HCEC 1CT (cell line): ENCODE measurements at places on chromosomes 5 and 9.

DNA sequence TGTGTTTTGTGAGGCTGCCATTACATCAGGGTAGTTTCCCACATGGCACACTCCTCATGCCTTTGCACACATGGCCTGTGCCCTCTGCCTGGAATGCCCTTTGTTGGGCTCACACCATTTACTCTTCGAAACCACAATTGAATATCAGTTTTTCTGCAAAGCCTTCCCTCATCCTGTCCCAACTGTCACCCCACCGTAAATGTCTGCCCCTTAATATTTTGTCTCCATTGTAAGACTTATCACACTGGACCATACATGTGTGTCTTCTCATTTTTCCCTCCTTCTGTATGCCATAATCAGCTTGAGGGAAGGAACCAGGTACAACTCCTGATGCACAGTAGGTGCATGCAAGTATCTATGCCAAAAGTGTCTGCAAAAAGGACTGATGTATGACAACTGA is 62.7 kb upstream of the TMEM252 start:
- no peak for DNase-seq

- no peak for DNase-seq
These were observed 70.3 kb upstream of the LHFPL2 start for GRCh38 chr5:78718824-78719223.

- DNase-seq: peak; percentile 80
These were observed 3.9 kb downstream of the STC2 start for GRCh38 chr5:173324115-173325001.

DNA sequence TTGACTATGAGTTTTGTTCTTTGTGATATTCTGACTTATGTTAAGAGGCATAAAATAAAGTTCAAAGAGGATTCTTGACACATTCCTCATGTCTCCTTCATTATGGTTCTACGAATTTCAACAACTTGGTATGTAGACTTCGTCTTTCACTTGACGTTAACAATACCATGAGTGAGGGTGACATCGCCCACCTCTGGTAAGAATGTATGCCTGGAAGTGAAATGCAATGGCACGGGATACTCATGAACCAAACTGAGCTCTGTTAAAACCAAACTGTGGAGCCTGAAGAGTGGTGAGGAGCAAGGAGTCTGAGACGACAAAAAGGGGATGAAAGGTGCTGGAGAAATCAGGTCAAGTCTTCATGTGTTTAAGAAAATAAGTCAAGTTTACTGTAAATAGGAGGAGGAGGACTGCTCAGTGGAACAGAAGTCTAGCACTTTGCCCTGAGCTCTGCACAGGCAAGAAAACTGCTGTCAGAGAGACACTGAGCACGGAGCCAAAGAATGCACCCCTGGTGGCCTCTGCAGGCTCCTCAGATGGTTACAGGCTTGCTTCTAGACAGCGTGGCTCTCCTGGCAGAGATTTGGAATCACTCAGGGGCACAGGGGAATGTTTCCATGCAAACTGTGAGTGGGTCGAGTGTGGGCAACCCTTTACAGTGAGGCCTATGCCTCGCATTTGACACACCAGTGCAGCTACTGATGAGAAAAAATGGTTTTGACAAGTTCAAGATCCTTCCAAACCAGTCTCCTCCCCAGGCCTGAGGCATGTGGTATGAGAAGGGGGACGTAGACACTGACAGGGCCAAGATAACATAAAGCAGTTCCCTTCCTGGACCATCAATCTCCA is 470.1 kb downstream of the IRX1 start:
- no peak for DNase-seq

GRCh38 chr9:122841501-122841900 is 13.1 kb upstream of the PDCL start:
- DNase-seq: no peak

DNA sequence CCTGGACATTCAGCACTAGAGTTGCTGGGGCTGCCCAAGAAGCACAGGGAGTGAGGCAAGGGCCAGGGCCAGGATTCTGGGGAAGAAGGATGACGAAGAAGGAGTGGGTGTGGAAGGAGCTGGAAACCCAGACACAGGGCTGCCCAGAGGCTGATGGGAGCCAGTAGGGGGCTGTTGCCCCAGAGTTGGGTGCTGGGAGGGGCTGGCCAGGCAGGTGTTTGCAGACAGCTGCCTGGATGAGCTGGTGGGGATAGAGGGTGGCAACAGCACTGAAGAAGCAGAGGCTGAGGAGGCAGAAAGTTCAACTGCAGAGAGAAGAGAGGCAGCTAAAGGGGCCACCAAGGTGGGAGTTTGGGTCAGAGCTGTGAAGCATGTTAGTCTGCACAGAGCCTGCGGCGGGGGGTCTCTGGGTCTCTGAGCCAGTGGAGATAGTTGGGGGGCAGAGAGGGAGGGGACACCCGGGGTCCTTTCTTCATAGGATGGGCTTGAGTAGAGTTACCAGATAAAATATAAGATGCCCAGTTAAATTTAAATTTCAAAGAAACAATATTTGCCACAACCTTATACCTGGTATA is 2.5 kb upstream of the AQP7 start:
- no peak for DNase-seq

DNA sequence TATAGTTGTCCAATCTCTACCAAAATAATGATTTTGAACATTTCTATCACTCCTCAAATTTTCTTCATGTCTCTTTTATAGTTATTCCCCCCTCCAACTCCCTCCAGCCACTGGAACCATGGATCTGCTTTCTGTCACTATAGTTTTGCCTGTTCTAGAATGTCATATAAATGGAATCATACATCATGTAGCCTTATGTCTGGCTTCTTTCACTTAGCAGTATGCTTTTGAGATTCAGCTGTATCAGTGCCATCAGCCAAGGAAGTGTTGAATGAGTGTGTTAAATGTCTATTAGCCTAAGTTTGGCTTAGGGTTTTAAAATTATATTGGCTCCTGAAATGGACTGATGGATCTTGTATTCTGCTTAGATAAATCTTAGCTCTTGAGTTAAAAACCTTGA is 36.0 kb downstream of the UBE2D2 start:
- DNase-seq: no peak

DNA sequence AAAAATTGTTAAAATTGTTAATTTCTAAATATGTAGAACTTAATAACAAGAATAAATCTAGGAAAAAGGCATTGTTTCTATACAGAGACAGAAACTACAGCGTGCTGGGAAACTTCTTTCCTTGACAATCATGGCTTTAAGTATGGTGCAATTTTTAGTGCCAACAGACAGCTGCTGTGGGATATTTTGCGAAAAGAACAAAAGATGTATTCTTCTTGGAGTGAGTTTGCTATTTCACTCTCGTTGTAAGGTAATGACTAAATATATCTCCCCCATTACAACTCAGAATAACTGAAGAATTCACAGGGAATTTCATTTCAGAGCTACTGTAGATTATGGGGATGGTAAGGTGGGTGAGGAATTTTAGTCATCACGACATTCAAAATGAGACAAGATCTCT is 2055.0 kb upstream of the ACO1 start:
- no peak for DNase-seq

DNA sequence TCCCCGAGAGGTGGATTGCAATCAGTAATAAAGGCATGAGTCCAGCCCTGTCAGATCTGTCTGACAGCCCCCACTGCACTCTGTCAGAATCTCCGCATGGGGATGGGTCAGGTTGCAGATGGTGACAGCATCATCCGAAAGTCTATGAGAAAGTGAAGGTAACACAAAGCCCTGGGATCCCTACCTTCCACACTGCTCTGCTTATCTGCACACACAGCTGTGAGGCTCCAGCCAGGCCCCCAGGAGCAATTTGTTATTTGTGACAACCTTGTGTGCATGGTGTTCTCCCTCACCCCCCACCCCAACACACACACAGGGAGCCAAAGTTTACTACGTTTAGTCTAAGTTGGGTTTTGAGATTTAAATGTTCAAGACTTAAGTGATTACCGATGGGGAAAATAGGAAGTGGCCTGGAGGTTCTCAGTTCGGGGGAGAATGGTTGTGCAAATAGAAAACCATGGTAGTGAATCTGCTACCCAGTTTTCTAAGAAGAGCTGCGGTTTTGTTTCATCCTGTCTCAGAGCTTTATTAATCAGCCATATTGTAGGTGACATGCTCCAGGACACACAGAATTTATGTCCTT is 92.7 kb downstream of the SV2C start:
- DNase-seq: no peak

DNA sequence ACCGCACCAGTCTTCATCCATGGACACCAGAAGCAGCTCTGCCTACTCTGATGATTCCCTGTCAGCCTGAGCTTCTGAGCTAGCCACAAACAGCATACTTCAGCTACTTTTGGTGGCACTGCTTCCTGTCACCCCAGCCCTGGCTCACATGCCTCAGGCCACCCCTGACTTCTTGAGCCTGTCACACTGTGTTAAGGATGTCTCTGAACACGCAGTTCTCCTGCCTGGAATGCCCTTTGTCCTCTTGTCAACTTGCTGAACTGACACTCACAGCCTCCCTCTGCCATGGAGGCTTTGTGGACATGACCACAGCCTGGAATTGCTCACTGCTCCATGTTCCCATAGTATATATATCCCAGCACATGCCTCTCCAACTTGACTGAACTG is 7.2 kb downstream of the MACROH2A1 start:
- no peak for DNase-seq

DNA sequence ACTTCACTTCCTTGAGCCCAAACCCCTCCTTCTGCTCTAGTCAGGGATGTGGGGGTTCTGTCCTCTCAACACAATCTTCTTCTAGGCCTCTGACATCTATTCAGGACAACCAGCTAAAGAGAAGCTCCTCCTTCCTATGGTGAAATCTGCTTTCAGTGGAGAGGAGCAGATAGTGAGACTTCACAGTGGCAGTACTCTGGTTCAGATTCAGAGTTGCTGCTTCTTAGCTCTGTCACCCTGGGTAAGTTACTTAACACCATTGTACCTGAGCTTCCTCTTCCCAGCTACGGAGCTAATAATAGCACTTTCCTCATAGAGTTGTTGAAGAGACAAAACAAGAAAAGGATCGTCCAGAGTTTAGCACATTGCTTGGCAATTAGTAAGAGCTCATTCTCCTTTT is 77.3 kb upstream of the LARP1 start:
- no peak for DNase-seq
